ENCODE measurements at places on chromosomes 1 and 21.

DNA sequence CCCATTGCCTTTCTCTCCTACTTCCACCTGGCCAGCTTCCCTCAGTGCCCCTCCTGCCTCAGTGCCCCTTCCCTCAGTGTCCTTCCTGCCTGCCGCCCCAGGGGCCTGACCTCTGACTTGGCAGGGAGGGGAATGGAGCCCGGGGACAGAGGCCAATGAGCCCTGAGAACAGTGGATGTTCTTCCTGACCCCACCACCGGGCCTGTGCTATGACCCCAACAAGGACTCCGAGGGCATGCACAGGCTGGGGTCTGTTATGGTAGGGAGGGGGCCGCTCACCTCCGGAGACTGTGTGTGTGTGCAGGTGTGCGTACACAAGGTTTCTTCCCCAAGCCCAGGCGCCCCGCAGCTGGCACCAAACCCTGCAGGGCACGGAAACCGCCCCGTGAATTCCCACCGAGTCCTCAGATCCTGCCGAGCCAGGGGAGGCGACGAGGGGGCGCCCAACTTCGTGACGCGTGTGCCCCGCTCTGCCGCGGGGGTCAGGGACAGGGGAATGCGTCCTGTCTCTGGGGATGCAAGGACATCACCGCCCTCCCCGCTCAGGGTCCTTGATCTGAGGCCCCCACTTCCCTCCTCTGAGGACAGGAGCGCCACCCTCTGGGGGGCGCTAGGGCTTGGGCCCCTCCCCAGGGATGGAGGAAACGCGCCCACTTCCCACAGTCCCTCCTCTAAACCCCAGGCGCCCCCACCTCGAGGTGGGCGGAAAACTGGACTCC lies 766 bp downstream of the RAP1GAP start:
- DNase-seq = no peak

DNA sequence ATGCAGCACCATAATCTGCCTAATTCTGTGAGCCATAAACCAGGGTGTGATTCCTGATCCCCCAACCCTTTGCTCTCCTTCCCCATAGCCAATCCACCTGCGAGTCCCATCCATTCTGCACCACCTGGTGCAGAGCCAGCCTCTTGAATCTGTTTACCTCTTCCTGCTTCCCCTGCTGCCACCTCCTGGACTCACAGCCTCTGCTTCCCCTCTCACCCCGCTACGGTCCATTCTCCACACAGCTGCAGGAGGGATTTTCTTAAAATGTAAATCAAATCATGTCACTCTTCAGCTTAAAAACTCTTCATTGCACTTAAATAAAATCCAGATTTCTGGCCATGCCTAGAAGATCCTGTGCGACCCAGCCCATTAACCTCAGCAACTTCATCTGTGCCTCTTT lies 186.7 kb downstream of the FOXD2 start:
- peak; percentile 19 for DNase-seq

DNA sequence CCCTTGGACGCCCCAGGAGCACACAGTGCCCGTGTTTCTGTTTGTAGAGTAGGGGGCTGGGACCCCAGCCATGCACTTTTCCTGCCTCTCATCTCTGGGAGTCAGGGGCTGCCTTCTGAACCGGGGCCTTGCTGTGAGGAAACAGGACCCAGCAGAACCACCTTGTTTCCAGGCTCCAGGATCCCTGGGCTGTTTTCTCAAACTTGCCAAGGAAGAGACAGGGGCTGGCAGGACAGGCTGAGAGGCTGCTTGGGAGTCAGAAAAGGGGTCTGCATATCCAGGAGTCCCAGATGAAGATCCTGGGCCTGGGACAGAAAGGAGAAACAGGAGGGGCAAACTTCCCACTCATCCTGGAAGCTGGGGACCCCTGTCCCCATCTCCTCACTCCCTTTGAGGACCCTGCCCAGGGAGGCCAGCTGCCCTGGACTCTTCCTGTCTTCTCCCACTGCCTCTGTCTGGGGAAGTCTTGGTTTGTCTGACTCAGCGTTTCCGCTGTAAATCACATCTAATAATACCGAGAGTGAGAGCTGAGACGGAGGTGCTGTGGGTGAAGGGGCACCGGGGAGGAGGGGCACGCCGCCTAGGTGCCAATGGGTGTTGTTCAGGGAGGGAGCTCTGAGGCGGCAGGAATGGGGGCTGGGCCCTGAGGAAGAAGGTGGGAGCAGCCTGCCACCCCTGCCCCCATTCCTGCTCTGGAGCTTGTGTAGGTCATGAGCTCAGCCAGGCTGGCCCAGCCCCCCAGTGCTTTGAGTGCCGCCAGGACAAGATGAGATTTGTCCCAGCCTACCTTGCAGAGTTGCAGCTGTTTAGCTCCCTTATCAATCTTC lies 16.7 kb downstream of the POU3F1 start:
- peak; percentile 91 for DNase-seq

DNA sequence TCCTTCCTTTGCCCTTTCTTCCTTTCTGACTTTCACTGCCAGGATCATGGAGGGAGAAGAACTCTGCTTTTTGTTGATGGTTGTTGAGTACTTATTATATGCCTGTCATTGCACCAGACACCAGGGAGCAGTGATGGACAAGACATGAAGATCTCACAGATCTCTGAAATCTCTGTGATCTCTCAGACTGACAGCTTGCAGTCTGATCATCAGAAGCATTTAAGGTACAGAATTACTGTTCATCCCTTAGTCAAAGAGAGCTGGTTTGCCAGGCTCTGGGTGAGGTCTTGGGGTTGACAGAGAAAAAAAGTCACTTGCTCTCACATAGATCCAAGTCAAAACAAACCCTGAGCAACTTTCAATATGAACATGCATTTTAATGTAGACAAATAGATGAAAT lies 299.5 kb upstream of the FMN2 start:
- no peak for DNase-seq

DNA sequence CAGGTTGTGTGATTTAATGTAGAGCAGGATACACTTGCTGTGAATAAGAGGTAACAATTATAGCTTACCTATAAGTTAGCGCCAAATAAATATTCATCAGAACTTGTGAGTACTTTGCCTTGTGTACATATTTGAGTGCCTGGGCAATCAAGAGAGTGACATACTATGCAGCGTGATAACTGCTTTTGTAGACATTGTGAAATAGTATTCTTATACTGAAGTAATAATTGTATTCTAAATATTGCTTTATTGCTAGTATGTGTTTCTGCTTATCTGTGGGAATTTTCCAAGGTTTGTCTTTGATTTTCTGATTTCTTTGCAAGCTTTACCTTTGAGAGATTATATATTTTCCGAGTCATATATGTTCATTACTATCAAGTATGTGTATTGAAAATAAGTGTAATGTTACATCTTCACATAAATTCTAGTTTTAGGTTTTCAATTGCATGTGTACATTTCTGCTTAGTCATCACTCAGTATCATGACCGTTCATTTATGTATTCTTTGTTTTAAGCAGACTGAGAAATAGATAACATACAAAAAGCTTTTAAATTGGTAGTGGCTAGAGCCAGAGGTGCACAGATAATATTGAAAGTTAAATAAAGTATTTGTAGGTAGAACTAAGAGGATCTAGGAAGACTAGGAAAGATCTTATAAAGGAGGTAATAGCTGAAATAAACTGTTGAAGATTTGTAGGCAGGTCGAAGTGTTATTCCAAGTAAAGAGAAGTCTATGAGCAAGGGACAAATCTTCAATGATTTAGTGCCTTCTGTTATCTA lies 19.5 kb downstream of the USP25 start:
- no peak for DNase-seq

DNA sequence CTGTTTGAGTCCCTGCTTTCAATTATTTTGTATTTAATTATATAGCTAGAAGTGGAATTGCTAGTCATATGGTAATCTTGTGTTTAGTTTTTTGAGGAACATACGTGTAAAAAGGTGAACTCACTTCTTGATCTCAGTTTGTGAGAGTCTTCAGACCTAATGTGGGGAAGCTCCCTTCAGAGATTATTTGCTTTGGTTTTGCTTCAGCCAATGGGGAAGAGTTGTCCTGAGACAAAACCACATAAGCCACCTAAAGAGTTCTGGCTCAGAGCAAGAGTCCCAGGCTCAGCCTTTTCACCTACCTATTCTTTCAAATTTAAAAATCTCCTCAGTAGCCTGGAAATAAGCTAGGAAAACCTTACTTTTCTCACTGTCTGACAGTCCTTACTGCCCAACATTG lies 138.4 kb downstream of the UCK2 start:
- no peak for DNase-seq

DNA sequence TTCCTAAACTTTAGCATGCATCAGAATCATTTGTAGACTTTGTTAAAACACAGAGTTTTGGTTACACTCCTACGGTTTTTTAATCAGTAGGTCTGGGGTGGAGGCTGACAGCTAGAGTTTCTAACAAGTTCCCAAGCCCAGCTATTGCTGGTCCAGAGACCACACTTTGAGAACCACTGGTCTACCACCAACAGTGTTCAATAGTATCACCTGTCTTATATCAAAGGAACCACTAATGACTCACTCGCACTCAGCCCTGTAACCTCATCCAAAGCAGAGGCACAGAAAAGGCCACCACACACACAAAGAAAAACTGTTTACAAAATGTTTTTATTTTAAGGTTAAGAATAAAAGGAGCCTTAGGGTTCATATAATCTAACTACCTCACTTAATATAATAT lies 68.7 kb downstream of the HIVEP3 start:
- peak; percentile 62 for DNase-seq

- DNase-seq = peak; percentile 59
These were observed 632 bp downstream of the PEX19 start for GRCh38 chr1:160284220-160284781.

DNA sequence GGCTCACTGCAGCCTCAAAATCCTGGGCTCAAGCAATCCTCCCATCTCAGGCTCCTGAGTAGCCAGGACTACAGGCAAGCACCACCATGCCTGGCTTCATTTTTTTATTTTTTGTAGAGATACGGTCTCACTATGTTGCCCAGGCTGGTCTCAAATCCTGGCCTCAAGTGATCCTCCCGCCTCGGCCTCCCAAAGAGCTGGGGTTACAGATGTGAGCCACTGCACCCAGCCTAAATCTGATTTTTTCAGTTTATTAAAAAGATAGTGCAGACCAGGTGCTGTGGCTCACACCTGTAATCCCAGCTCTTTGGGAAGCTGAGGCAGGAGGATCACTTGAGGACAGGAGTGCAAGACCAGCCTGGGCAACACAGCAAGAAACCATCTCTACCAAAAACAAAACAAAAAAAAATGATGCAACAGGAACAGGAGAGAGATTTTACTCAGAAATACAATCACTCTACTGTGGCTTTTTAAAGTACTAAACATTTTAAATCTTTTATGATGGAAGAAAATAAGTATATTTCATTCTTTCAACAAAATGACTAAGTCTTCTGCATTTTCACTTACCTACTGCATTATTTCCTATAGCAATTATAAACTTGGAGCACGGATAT lies 1.9 kb downstream of the PSMG1 start:
- DNase-seq = no peak

- DNase-seq = no peak
These were observed 3.8 kb upstream of the USP25 start for GRCh38 chr21:15725949-15726348.

DNA sequence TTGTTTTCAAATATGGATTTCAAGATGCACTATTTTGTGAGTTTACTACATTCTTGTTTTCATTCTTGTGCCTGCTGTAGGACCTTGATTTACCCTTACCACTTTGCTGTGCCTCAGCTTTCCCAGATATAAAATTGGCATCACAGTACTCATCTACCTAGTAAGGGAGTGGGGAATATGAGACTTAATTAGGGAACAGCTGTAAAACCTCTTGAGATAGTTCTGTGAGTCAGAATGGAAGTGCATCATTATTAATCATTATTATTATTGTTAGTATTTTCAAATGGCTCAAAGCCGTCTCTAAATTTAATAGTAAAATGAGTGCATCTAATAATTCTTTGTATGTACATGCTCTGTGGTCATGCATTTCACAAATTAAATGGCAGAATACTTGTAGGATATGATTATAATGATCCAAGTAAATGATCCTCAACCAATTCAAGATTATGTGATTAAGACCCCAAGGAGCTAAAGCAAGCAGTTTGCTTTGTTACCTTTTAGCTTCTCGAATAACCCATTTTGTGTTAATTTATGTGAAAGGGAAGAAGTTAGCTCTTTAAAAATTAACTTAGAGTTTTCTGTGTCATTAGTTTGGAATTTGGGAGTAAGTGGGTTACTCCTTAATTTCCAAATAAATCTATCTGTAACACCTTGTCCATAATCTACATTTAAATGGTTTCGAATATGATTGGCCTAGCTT lies 155.4 kb downstream of the NFIA start:
- DNase-seq = no peak

DNA sequence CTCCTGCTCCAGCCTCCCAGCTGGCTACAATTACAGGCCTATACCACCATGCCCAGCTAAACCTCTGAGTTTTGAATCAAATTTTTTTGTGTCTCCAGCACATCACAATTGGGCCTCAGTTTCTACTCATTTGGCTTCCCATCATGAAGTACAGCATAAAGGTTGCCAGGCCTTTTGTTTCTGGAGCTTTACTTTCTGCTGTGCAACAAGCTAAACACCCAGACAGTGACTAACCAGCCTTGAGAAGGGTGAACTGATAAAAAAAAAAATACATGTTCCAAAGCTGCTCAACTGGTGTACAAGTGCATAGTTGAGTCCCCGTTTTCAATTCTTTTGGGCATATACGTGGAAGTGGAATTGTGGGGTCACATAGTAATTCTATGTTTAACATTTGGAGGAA lies 25.1 kb downstream of the TIAM1 start:
- DNase-seq = no peak

- DNase-seq = peak; percentile 88
These were observed 38.6 kb downstream of the GADD45A start for GRCh38 chr1:67723620-67724019.

DNA sequence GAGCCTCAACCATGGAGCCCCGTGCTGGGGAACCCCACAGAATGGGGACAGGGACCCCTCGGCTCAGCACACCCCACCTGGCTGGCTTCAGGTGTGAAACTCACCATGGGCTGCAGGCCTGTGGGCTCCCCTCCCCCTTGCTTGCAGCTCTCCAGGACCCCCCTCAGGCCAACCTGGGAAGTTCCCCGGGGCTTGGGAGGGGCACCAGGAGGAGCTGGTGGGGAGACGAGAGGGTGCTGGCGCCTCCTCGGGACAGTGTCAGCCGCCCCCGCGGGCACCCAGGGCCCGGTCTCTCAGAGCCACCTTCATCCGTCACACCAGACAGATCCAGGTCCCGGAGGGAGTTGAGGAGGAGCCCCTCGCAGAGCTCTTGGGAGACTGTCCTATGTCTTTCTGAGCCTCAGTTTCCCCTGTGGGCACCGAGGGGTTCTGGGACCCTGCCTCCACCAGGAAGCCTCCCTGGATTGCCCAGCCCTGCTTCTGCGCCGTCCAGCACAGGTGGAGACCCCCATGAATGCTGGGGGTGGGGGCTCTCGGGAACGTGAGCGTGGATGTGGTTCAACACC lies 657 bp upstream of the TNFRSF18 start:
- no peak for DNase-seq
